Activated CD4-positive, alpha-beta T cell treated with anti-CD3 and anti-CD28 coated beads, Interleukin-10, Interleukin-2, amounts not matched to agents 100 ng/mL and 50 ng/mL, durations not matched to agents 16 hours and 8 hours (primary cell): ENCODE measurements at places on chromosomes 6 and 20.

GRCh38 chr6:104750449-104750848 lies 109.3 kb downstream of the HACE1 start:
- no peak for DNase-seq

- no peak for DNase-seq
Observed at GRCh38 chr20:64041781-64042053, 5.7 kb downstream of the C20orf204 start.

GRCh38 chr6:20915156-20915555 lies 380.9 kb downstream of the CDKAL1 start:
- DNase-seq: no peak

- no peak for DNase-seq
Observed at GRCh38 chr6:80480421-80481157, 374.1 kb downstream of the BCKDHB start.

GRCh38 chr6:15614277-15614676 lies 48.6 kb downstream of the DTNBP1 start:
- DNase-seq: no peak

DNA sequence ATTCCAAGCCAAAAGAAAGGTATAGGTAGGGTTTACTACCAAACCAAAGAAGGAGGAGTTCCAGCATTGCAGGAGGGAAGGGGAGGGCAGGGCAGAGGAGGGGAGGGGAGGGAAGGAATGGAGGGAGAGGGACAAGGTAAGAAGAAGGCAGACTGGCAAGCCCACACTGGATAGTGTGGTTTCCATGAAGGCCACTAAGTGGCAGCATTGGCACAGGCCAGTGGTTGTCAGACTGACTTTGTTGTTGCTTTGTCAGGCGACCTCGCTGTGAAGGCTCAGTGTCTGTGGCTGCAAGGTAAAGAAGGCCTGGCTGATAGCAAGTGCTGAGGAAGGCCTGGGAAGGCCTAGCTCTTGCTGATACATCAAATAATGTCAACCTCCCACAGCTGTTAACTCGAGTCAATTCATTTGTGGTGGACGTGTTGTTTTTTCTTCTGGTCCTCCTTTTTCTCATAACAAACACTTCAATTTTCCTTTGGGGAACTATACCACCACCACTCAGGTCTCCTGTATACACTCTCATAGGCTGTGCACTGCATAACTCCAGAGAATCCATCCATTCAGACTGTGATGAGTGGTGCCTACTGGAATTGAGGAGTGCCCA lies 7.7 kb upstream of the ZNF334 start:
- DNase-seq: peak; percentile 79

GRCh38 chr6:74578339-74578738 lies 627.5 kb downstream of the COL12A1 start:
- no peak for DNase-seq

DNA sequence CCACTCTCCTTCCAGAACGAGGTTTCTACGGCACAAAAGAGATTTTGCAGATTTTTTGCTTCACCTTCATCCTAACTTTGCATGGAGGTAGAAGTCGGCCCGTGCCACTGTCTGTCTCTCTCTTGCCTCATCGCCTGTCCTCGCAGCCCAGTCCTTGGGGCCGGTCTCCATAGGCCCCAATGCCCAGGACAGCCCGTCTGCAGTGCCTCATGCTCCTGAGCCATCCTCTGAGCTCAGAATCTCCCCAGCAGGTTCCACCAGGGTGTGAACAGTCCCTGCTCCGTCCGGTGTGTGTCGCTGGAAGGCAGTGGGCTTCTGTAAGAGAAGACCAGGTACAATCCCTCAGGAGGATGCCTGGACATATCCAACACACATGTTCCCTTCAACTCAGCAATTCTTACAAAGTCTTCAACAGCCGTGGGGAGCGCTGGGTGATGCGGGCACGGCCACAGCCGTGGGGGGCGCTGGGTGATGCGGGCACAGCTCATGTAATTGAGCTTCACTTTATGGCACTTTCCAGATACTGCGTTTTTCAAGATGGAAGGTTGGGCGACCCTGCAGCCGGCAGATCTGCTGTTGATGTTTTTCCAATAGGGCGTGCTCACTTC lies 231.9 kb downstream of the DLL1 start:
- no peak for DNase-seq

- DNase-seq: peak; percentile 49
Observed at GRCh38 chr6:142570221-142570671, 268.4 kb downstream of the ADGRG6 start.

DNA sequence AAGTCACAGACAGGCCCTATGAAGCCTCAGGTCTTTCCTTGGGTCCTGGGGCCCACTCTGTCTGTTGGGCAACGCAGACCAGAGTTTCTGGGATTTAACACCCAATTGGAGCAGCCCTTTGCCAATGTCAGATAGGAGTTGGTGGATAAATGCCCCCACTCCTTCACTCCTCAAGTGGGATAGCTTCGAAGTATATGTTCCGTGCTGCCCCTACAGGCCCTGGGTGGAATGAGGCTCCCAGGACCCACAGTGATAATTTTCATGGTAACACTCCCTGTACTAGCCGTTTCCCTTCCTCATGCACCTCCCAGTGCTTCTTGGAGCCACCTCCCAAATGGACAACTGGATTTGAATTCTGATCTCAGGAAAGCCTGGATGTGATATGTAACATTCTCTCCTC lies 145.4 kb downstream of the FOXA2 start:
- DNase-seq: no peak

- no peak for DNase-seq
Observed at GRCh38 chr6:53506872-53507271, 38.0 kb downstream of the GCLC start.

DNA sequence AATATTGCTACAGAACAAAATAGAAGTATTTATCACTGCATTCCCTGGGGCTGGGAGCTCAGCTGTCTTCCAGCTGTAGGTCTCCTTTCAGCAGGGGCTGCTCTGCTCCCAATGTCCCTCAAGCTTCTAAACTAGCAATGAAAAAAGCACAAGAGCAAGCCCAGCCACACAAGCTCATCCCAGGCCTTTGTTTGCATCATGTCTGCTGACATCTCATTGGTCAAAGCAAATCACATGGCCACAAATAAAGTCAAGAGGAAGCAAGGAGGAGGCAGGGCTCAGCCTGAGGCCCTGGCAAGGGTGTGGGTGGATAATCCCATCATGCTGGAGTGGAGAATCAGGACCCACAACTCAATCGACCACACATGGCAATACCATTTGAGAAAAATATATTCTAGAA lies 2.2 kb upstream of the BFSP1 start:
- DNase-seq: peak; percentile 62

GRCh38 chr6:166781331-166781730 lies 154.3 kb upstream of the RPS6KA2 start:
- no peak for DNase-seq

GRCh38 chr20:49320460-49320859 lies 42.6 kb upstream of the ZNFX1 start:
- no peak for DNase-seq

DNA sequence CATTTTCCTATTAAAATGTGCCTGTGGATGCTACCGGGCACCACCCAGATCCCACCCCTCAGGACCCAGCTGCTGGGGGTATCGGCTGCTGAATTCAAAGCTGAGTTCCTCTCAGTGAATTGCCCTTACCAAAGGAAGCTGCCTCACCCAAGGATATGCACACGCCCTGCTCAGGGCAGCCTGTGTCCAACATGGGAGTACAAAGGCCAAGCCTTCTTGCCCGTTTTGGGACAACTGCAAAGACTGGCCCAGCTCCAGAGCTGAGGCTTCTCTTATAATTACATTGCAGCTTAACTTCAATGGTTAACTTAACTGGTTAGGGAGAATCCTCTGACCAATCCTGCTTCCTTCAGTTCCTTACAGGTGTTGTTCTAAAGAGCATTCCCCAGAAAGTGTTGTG lies 19.8 kb upstream of the FANCE start:
- DNase-seq: no peak

DNA sequence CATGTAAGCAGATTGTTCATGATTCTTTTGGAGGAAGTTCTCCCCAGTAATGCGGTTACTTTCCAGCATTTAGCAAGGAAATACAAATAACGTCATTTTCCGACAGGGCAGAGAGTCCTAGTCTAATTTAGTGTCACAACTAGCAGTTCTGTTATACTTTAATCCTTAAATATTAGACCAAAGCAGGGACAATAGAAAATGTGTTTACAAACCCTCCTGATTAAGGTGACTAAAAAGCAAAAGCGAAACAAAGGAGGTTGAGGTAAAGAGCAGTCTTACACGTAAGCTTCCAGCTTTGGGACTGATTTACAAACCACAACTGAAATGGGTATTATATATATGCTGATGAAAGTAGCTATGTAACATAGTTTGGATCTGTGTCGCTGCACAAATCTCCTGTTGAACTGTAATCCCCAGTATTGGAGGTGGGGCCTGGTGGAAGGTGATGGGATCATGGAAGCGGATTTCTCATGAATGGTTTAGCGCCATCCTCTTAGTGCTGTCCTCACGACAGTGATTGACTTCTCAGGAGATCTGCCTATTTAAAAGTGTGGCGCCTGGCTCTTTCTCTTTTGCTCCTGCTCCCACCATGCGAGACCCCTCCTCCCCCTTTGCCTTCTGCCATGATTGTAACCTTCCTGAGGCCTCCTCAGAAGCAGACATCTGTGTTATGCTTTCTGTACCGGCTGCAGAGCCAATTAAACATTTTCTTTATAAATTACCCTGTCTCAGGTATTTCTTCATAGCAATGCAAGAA lies 81.9 kb downstream of the PLCB1 start:
- peak; percentile 52 for DNase-seq

DNA sequence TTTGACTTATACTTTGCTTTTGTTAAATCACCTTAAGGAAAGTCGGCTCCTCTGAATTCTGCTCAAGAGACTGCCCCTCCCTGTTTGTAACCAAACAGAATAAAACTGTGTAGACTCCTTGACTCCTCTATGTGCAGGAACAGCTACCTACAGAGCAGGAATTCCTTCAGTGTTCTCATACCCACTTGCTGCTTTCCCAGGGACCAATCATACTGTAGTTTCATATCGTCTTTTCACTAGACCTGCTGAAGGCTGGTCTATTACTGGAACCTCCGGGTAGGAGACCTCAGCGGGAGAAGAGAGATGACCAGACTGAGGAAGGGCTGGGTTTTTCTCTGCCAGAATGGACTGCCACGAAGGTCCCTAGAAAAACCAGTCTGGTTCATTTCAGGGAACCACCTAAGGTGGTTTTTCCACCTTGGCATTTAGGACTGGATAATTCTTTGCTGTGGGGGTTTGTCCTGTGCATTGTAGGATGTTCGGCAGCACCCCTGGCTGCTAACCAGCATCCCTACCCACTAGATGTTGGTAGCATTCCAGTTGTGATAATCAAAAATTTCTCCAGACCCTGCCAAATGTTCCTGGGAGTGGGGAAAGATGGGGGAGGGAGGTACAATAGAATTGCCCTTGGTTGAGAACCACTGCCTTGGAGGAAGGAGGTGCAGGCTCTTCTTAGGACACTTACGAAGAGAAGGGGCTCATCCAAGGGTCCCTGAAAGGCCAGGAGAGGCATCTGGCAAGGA lies 80.5 kb downstream of the DNAAF9 start:
- DNase-seq: no peak

DNA sequence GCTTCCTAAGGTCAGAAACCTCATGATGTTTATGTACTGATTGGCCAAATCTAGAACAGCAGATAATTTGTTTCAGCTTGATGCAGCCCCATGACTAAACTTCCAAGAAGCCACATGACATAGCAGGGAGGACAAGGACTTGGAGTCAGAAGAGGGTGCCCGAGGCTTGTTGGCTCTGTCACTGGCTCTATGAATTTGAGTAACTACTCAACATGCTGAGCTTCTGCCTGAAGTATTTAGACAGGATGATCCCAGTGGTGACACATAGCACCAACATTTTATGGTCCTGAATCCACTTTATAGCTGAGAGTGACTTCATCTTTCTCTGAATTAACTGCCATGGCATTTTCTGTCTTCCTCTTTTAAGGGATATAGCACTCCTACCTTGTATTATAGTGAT lies 13.5 kb upstream of the TBX18 start:
- DNase-seq: no peak

GRCh38 chr6:20583444-20583800 lies 49.2 kb downstream of the CDKAL1 start:
- no peak for DNase-seq

GRCh38 chr6:170047823-170048222 lies 243.1 kb downstream of the DLL1 start:
- no peak for DNase-seq

- no peak for DNase-seq
Observed at GRCh38 chr20:33696448-33696847, 10.3 kb upstream of the E2F1 start.

GRCh38 chr6:42041481-42042053 lies 8.8 kb upstream of the TAF8 start:
- no peak for DNase-seq
